ENCODE measurements at places on chromosomes 16 and 17.

DNA sequence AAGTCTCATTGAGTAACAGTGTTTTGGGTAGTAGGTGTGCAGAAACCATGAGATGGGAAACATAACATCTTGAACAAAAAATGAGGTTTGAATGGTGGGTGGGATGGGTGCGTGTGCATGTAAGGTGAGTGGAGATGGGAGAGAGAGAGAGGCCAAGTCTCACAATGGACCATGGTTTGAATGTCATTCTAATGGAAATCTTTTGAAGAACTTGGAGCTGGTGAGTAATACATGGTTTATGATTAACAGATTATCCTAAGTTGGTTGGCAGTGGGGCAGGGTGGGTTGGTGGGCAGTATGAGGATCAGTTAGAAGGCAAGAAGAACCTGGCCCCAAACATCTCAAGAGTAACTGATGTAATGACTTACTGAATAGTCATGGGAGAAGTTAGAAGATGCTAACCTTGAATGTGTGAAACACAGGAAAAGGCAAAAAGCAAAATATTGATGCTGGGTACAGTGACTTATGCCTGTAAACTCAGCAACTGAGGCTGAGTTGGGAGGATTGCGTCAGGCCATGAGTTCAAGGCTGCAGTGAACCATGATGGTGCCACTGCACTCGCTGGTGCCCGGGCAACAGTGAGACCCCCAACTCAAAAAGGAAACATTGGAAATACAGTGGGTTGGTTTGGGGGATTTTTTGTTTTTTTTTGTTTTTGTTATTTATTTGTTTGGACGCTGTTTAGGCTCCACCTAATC, 32.7 kb downstream of the ZNF207 start:
- DNase-seq: peak; percentile 33

DNA sequence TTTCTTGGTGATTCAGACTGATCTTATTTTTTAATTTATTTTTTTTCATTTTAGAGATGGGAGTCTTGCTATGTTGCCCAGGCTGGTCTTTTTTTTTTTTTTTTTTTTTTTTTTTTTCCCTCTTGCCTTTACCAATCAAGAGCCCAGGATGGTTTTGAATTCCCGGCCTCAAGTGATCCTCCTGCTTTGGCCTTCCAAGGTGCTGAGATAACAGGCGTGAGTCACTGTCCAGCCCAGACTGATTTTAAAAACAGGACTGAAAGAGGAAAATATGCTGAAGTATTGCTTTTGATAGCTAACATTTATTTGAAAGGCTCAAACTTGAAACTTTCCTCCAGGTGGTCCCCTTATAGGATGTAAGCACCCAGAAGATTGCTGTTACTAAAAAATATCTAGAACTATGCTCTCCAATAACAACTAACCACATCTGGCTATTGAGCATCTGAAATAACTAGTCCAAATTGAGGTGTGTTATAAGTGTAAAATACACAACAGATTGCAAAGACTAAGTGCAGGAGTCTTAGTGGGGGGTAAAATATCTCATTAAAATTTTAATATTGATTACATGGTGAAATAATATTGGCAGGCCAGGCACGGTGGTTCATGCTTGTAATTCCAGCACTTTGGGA, 15.8 kb upstream of the BRIP1 start:
- DNase-seq: no peak

DNA sequence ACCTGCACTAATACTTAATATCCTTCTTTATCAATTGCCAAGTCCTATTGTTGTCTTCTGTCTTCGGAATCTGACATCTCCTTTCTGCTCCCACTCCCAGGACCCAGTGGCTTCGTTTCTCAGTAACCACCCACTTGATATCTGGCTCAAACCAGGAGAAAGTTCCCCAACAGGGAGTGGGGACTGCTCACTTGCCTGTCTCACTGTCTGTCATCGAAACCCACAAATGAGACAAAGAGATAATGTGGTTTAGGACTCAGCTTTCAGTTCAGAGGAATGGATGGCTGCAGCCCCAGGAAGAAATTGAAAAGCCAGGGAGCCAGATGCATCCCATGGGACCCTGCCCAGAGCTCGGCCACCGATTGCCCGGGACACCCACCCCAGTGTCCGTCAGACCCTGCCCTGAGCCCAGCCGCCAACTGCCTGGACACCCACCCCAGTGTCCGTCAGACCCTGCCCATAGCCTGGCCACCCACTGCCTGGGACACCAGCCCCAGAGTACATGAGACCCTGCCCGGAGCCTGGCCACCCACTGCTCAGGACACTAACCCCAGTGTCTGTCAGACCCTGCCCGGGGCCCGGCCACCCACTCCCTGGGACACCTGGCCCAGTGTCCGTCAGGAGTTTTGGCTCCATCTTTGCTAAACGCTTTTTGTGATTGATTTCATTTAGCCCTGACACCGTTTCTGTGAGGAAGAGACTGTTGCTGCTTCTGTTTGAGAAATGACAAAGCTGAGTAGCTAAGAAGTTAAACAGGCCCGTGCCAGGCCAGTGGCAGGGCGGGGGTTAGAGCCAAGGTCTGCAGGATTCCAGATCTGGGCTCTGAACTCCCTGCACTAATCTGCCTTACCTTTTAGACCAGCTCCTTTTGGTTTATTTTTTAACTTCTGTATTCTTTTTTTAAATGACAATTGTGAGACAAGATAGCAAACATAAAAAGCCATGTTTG, 251.4 kb downstream of the PHKB start:
- DNase-seq: no peak

DNA sequence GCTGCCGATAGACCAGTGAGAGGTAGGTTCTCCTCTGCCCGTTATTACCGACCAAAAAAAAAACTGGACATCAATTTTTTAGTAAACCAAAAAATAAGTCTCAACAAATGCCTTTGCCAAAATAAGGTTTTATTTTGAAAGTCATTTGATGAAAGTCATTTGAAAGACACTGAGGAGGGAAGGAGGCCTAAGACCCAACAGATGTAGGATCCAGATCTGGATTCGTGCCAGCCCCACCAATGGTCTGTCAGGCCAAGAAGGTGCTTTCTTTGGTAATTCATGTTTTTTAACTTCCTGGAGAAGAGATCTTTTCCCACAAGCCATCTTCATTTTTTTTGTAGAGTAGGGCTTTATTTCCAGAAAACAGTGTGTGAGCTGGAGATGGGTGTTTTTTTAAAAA, 18.1 kb downstream of the NTAN1 start:
- no peak for DNase-seq

GRCh38 chr16:5062790-5063765, 2.7 kb downstream of the C16orf89 start:
- no peak for DNase-seq

All from Caki2 (cell line).